ENCODE measurements at places on chromosomes 1 and 21. TPM values are rescaled to one million over a fixed set of nuclear protein-coding genes. Genes with fewer than 3 reads are reported as not detected.

GRCh38 chr1:228022571-228023293, 15.9 kb downstream of the WNT3A start:
- H3K27ac ChIP-seq, result no peak overlapping the region
- H3K4me3 ChIP-seq, result no peak overlapping the region
- no peaks in the 10 kb centered on the region for H3K27me3 ChIP-seq
- DNase-seq, result no peak

DNA sequence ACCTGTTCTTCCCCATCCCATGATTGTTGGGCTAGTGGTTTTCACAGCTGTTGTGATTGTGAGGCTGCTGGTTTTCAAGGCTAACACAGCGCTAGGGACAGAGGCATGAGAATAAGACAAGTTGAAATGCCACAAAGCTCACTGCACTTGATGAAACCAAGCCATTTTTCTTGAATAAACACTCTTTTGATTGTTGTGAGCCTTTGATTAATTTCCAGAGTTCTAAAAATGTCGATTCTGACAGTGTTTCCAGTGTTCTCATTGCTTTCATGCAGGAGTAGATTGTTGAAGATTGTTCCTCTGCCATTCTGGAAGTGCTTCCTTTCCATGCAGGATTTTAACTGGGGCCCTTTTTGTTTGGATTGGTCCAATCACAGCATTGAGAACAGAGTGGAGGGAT, 134.9 kb upstream of the GRIK3 start:
- H3K4me3 ChIP-seq, result no peak overlapping the region
- H3K27ac ChIP-seq, result no peak overlapping the region
- no peaks in the 10 kb centered on the region for H3K27me3 ChIP-seq
- DNase-seq, result no peak
- H3K4me1 ChIP-seq, result no peaks in the 10 kb centered on the region

GRCh38 chr1:56441601-56442000, 137.8 kb downstream of the PLPP3 start:
- no peak overlapping the region for H3K27ac ChIP-seq
- no peak overlapping the region for H3K4me3 ChIP-seq
- no peaks in the 10 kb centered on the region for H3K27me3 ChIP-seq
- no peak for DNase-seq

- DNase-seq, result no peak
- H3K4me3 ChIP-seq, result no peak overlapping the region
These were observed 150.8 kb downstream of the ETS2 start for GRCh38 chr21:38956521-38956855.

DNA sequence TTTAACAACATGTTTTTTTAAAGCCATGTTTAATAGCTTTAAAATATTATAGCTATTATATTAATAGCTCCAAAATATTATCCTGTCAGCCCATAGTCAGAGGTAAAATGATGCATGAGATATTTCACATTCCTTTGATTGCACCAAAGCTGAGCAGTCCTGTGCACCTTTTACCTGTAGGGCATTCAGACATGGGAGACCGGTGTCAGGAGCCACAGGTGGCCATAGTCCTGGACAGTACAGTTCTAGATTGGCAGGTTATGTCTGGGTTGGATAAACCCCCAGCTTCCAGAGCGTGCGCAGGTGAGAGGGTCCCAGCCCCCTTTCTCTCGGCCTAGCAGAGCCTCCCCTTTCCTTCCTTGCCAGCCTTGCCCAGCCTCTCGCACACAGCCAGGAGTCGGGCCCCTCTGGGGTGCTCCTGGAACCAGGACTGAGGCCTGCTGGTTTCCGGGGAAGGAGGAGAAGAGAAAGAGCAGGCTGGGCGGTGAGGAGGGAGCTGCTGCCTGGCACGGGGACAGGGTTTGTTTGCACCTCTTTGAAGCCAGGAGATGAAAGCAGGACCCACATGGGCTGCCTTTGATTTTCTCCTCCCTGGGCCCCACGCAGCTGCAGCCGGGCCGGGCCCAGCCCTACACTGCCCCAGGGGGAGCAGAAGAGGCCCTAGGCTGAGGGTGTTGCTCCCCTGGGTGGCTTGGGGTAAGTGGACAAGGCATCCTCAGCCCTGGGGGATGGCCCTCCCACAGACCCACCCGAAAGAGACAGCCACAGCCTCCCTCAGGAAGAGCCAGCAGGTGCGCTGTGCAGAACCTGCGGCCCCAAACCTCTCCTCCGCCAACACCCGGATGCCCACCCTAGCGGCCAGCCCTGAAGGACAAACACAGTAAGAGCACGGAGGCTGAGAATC, 75.2 kb upstream of the TARDBP start:
- H3K36me3 ChIP-seq, result no peaks in the 10 kb centered on the region
- no peak overlapping the region for H3K27ac ChIP-seq
- H3K4me1 ChIP-seq, result no peaks in the 10 kb centered on the region

DNA sequence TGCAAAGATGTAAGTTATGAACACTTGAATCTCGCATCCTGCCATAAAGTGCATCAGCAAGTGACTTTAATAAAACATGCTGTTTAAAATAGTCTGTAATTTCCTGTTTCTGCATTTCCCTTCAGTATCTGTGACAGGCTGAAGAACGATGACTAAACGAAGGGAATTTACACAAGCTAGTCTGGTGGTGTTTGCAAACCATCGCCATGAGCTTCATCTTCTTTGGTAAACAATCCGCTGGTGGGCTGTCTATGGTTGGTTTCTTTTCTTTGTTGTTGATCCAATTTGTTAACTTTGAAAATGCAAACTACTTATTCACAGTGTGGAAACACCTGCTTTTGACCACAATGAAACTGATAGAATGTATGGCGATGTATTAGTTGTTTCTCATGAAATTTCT, 13.9 kb downstream of the SERTAD4 start:
- DNase-seq, result no peak
- H3K4me1 ChIP-seq, result peaks cover 11% of the 10 kb centered on the region
- no peak overlapping the region for H3K27ac ChIP-seq
- no peak overlapping the region for H3K4me3 ChIP-seq
- no peaks in the 10 kb centered on the region for H3K36me3 ChIP-seq
- no peaks in the 10 kb centered on the region for H3K27me3 ChIP-seq

Gene BLACAT1
- 0.44 TPM for total RNA-seq

Gene SPRR1B
- total RNA-seq, result not detected

Gene TAS1R1
- not detected for total RNA-seq
